ENCODE measurements at places on chromosomes 16 and 17.

GRCh38 chr17:69592692-69593350 is 178.3 kb downstream of the MAP2K6 start:
- DNase-seq = no peak

GRCh38 chr16:48958681-48959080 is 323.0 kb downstream of the CBLN1 start:
- DNase-seq = no peak

GRCh38 chr16:88453611-88454522 is 787 bp downstream of the ZFPM1 start:
- DNase-seq = no peak

GRCh38 chr17:42530952-42531454 is 5.0 kb upstream of the NAGLU start:
- DNase-seq = no peak

GRCh38 chr16:20803561-20804214 is 2.6 kb downstream of the ERI2 start:
- DNase-seq = no peak

DNA sequence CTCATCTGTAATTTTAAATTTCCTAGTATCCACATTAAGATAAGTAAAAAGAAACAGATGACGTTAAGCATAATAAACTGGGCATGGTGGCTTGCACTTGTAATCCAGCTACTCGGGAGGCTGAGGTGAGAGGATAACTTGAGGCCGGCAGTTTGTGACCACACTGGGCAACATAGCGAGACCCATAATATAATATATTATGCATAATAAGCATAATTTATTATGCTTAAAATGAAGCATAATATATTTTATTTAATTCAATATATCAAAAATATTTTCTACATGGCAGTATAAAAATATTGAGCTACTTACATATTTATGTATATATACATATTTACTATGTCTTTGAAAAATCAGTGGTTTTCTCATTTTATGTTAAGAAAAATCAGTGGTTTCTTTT is 128.3 kb downstream of the GOSR1 start:
- DNase-seq = no peak

- no peak for DNase-seq
Measured at GRCh38 chr16:35185366-35186044, 1726.1 kb downstream of the TP53TG3F start.

All from hippocampal formation (tissue), 2 donors.